ENCODE measurements at places on chromosomes 16 and 17. TPM values are rescaled to one million over a fixed set of nuclear protein-coding genes. Genes with fewer than 3 reads are reported as not detected.

DNA sequence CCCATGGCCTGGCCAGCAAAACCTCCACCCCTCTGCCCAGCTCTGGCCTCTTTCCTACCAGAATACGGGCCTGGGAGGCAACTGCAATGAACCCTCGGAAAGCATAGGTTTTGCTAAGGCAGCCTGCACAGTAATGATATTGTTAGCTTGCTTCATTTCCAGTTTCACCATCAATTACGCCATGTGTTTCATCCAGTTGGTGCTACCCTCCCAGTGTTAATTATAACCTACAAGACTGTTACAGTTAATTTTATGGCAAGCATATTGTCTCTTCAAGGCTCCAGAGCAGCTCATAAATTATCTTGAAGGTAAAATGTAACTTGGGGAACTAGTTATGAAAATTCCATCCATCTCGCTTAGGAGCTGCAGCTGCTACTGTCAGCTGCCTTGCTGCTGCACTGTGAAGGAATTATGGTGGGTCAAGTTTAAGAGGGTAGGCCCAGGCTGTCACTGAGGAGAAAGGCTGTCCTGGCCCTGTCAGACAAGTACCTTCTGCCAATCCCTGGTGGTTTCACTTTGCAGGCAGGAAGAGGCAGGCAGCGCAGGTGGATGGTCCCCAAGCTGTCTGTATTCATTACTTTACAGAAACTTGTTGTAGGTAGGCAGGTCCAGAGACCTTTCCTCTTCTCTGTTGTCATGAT lies 242.9 kb downstream of the FTO start:
- no peak for DNase-seq

- DNase-seq, result no peak
Observed at GRCh38 chr16:87682852-87683399, 80.6 kb downstream of the JPH3 start.

The NAGS gene
- total RNA-seq, result 2.7 TPM

DNA sequence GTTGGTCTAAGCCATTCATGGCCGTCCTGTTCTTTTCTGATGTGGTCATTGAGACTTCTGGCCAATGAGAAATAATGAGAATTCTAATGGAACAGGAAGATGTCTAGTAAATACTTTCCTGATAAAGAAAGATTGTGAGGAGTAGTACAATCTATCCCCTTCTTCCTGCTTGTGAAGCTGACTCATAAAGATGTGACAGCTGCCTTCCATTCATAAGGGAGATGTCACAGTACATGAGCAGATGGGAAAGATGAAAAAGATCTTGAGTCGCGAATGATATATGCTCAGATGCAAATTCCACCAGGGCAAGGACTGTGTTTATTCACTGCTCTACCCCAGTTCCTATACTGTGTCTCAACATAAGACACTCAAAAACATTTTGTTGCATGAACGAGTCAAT lies 111.7 kb upstream of the FOXF1 start:
- no peak for DNase-seq

The CSH1 gene
- total RNA-seq, result not detected
